ENCODE measurements at places on chromosomes 4 and X.

DNA sequence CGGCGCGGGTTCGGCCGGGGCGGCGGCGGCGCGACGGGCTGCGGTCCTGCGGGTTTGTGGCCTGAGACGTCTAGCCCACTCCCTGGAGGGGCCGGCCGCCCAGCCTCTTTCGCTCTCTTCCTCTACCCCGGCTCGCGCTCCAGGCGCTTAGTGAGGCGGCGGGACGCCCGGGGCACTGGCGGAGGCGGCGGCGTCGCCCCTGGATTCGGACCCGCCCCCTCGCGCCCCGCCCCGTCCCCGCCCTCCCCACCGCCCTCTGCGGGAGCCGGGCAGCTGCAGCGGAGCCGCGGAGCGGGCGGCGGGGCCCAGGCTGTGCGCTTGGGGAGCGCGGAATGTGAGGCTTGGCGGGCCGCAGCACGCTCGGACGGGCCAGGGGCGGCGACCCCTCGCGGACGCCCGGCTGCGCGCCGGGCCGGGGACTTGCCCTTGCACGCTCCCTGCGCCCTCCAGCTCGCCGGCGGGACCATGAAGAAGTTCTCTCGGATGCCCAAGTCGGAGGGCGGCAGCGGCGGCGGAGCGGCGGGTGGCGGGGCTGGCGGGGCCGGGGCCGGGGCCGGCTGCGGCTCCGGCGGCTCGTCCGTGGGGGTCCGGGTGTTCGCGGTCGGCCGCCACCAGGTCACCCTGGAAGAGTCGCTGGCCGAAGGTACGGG lies at the start of gene BMP2K:
TSS of gene BMP2K (plus strand) at position 272 of the 650 bp plus-strand sequence. CDS start at position 466, 194 bp downstream.
- DNase-seq = peak; percentile 71

- DNase-seq = no peak
Observed at GRCh38 chr4:85763202-85763601, 288.3 kb downstream of the ARHGAP24 start.

DNA sequence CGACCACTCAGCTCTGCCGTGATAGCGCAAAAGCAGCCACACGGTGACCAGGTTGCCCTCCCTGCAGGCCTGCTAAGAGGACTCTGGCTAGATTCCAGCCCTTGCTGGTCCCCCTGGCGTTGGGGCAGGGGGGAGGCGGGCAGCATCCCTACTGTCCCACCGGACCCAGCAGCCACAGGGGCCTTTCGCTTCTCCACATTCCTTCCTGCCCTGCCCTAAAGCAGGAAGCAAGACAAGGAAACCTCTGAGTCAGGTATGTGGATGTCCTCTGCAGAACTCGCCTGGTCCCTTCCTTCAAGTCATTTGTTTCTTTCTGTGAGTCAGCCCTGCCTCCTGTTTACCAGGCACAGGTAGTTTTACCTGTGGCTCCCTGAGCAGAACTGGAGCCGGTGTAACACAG lies 60.2 kb upstream of the CLDN34 start:
- DNase-seq = no peak

GRCh38 chr4:87281603-87282002 lies 41.1 kb downstream of the HSD17B13 start:
- no peak for DNase-seq

GRCh38 chr4:123770884-123771283 lies 374.3 kb downstream of the SPRY1 start:
- DNase-seq = no peak

DNA sequence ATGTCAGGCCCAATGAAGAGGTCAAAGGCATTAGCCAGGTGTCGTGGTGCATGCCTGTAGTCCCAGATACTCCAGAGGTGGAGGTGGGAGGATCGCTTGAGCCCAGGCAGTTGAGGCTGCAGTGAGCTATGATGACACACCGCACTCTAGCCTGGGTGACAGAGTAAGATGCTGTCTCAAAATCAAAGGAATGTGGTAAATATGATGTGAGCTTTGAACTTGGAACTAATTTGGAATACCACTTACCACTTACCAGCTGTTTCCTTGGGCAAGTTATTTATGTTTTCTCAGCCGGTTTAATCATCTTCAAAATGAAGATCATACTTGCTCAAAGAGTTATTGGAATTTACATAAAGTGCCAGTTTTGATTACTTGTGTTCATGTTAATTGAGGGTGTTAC lies 23.8 kb upstream of the SEPSECS start:
- no peak for DNase-seq
